ENCODE measurements at places on chromosomes 2 and 18. TPM values are rescaled to one million over a fixed set of nuclear protein-coding genes. Genes with fewer than 3 reads are reported as not detected.

DNA sequence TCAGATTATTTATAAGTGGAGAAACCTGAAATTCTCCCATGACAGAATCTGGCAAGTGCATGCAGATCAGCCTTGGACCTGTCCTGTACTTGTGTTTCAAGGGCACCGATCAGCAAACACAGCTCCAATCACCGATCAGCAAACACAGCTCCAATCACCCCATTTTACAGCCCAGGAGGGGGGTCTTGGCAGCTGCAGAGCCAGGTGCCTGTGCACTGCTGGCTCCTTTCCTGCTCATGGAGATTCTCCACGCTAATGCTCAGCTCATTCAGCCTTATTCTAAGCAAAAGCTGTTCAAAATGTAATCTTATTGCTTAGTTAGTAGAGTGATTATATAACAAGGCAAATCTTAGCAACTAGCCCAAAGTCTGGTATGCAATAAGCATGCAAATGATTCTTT lies 623.1 kb upstream of the HS6ST1 start:
- H3K27ac ChIP-seq: no peak overlapping the region
- no peaks in the 10 kb centered on the region for H3K27me3 ChIP-seq
- no peak overlapping the region for H3K4me3 ChIP-seq
- DNase-seq: no peak
- H3K36me3 ChIP-seq: no peaks in the 10 kb centered on the region

Gene BOK
- total RNA-seq: 41.5 TPM

DNA sequence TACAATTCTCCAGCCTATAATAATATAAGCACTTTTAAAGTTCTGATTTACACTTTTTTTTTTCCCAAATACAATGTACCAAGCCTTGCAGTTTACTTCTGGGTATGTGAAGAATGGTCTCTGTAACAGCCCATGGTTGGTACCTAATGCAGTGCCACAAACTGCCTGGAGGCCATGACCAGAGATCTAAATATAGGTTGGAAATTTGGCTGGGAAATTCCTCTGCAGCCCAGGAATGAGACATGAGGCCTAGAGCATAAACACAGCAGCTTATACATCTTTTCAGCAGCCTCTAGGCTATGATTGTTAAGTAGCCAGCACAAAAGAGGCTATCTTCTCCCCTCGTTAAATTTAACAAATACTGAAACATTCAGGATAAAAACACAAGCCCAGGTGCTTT lies 432.0 kb upstream of the FAM98A start:
- no peak for DNase-seq
- H3K4me1 ChIP-seq: no peaks in the 10 kb centered on the region
- no peak overlapping the region for H3K27ac ChIP-seq
- H3K4me3 ChIP-seq: no peak overlapping the region

Gene GULP1
- 76.0 TPM for total RNA-seq

DNA sequence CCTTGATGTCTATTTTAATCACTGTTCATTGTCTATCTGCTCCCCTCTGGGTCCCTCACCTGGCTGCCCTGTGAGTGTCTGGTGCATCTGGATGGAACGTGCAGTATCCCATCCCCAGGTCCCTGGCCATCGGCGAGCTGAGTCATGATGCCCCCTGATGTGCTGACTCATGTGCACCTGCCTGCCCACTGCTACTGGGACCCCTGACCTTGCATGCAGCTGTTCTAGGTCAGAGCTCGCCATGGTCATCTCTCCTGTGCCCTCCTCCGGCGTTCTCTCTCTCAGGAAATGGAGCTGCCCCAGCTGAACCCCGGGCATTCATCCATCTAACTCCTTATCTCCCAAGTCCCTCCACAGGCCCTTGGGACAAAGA lies 516.2 kb upstream of the HS6ST1 start:
- no peak overlapping the region for H3K4me3 ChIP-seq
- H3K27me3 ChIP-seq: peaks cover 17% of the 10 kb centered on the region
- H3K27ac ChIP-seq: no peak overlapping the region
- H3K4me1 ChIP-seq: no peaks in the 10 kb centered on the region

- H3K4me1 ChIP-seq: no peaks in the 10 kb centered on the region
- no peak for DNase-seq
- no peak overlapping the region for H3K27ac ChIP-seq
- no peaks in the 10 kb centered on the region for H3K36me3 ChIP-seq
- H3K4me3 ChIP-seq: no peak overlapping the region
Observed at GRCh38 chr2:71538241-71538640, 84.9 kb downstream of the DYSF start.

Gene DDX1
- 117 TPM for total RNA-seq

Gene LYPD1
- total RNA-seq: not detected

- no peak overlapping the region for H3K4me3 ChIP-seq
- H3K4me1 ChIP-seq: peaks cover 22% of the 10 kb centered on the region
- no peak overlapping the region for H3K27ac ChIP-seq
Observed at GRCh38 chr2:42192652-42193566, 23.8 kb downstream of the EML4 start.

- no peaks in the 10 kb centered on the region for H3K27me3 ChIP-seq
- no peaks in the 10 kb centered on the region for H3K4me1 ChIP-seq
- H3K36me3 ChIP-seq: no peaks in the 10 kb centered on the region
- H3K27ac ChIP-seq: no peak overlapping the region
Observed at GRCh38 chr2:154934213-154934612, 235.7 kb downstream of the KCNJ3 start.

DNA sequence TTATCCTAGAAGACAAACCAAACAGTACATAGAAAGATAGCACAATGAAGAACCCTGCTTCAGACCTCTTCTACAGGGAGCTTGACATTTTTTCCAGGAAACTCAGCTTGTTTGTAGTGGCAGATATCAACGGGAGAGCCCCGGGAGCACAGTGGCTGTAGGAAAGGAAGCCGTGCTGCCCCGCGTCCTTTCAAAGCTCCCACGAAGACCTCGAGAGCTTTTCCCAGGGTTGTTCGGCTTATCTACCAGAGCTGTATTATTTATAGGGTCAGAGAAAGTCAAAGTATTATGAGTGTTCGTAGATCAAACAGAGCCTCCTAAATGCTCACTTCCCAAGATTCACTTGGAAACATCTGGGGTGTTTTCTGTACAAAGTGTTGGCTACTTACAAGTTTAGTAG lies 167.1 kb upstream of the COPS8 start:
- no peak overlapping the region for H3K4me3 ChIP-seq
- no peaks in the 10 kb centered on the region for H3K4me1 ChIP-seq
- no peak overlapping the region for H3K27ac ChIP-seq
- no peak for DNase-seq
- H3K27me3 ChIP-seq: peaks cover 60% of the 10 kb centered on the region

DNA sequence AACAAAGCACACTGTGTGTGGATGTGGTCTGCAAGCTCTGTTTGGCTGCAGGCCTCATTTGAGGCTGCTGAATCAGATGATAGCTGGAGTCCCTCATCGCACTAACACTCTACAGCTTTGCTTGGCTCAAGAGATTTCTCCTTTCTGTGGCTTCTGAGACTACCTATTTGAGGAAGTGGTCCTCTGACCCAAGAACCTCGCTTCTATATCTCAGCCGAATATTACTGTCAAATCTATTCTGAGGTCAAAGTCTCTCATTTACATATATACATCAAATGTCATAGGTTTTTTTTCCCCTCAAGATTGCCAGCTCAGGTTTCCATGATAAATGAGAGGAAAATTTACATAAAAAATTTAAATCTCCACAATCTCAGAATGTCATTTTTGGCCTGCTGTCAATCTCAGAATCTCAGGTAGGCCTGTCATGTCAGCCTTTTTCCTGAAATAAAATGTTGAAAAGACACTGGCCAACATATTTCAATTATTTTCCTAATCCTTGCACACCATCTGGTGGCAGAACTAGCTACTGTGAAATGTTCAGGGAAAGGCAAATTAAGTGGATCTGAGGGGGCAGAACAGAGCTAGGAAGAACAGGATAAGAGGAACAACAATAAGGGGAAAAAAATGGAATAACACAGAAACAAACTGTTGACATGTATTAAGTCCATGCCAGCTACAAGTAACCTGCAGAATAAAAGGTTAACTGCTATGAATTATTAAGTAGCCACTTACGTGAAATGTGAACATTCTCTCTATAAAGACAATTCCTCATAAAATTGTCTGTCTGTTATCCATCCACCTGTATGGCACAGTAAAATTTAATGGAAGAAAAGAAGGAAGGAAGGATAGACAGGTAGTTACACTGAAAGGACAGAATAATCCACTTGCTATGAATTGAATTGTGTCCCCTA lies 39.3 kb downstream of the AP1S3 start:
- no peaks in the 10 kb centered on the region for H3K27me3 ChIP-seq
- no peak for DNase-seq
- peaks cover 87% of the 10 kb centered on the region for H3K4me1 ChIP-seq
- H3K36me3 ChIP-seq: no peaks in the 10 kb centered on the region
- peak overlapping the region; percentile 79 for H3K27ac ChIP-seq
- H3K4me3 ChIP-seq: no peak overlapping the region

DNA sequence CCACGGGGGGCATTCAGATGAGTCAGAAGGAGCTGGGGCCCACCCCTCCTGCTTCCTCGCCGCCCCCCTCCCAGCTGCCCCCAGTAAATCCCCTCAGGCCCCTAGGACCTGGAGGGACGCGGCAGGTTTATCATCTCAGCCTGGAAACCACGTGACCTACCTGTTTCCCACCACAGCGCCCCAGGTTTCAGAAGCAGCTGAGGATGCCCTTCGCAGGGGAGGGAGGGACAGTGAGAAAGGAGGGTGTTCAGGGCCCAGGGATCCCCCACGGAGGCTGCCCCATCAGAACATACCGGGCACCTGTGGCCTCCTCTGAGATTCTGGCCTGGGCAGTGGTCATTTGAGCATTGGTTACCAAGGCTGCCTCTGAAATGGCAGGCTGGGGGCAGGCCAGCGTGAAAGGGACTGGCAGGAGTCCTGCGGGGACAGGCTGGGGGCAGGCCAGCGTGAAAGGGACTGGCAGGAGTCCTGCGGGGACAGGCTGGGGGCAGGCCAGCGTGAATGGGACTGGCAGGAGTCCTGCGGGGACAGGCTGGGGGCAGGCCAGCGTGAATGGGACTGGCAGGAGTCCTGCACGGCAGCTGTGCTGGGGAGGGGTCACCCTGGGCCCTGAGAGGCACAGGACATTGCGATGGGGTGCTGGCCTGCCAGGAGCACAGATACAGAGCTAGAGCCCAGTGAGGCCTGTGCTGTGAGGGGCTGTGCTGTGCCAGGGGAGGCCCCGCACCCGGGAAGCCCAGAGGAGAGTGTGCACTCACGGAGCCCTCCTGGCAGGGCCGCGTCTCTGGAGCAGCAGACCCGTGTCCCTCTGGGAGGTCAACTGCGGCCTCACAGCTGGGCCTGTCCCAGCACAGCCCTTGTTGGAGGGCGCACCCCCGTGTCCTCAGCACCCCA lies 1.6 kb downstream of the NEU4 start:
- DNase-seq: no peak
- no peak overlapping the region for H3K4me3 ChIP-seq
- no peak overlapping the region for H3K27ac ChIP-seq
- H3K27me3 ChIP-seq: no peaks in the 10 kb centered on the region
- no peaks in the 10 kb centered on the region for H3K4me1 ChIP-seq
- no peaks in the 10 kb centered on the region for H3K36me3 ChIP-seq

- H3K27me3 ChIP-seq: peaks cover 11% of the 10 kb centered on the region
- H3K27ac ChIP-seq: no peak overlapping the region
- no peak for DNase-seq
Observed at GRCh38 chr2:164145093-164145987, 409.5 kb upstream of the FIGN start.

Gene REG1A
- 5.2 TPM for total RNA-seq

Gene XIRP2
- total RNA-seq: not detected

Gene GREB1
- total RNA-seq: 6.2 TPM

Gene DPP10
- total RNA-seq: not detected

Gene MDH1B
- total RNA-seq: 3.7 TPM

DNA sequence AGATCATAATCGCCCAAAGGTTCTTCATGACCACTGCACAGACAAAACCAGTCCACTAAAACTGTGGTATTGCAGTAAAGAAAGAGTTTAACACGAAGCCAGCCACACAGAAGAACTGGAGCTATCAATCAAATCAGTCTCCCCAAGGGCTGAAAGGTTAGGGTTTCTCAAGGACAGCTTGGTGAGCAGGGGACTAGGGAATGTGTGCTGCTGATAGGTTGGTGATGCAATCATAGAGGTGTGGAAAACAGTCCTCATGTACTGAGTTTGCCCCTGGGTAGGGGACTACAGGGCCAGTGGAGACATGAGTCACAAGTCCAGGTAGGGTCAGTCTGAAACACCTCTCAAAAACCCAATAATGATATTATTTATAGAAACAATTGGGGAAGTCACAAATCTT lies 27.3 kb upstream of the FEZ2 start:
- H3K27ac ChIP-seq: no peak overlapping the region
- no peak overlapping the region for H3K4me3 ChIP-seq
- H3K36me3 ChIP-seq: no peaks in the 10 kb centered on the region
- DNase-seq: no peak
- no peaks in the 10 kb centered on the region for H3K4me1 ChIP-seq
- H3K27me3 ChIP-seq: no peaks in the 10 kb centered on the region

DNA sequence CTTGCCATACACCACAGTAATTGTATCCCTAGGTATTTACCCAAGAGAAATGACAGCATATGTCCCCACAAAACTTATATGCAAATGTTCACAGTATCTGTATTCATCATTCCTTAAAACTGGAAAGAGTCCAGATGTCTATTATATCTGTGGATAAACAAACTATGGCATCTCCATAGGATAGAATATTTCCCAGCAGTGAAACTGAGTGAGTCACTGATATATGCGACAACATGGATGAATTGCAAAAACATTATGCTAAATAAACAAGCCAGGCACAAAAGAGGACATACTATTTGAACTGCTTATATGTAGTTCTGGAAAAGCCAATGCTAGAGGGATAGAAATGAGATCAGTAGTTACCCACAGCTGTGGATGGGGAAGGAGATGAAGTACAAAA lies 359.4 kb upstream of the DSEL start:
- DNase-seq: no peak
- H3K27ac ChIP-seq: no peak overlapping the region
- H3K36me3 ChIP-seq: no peaks in the 10 kb centered on the region

DNA sequence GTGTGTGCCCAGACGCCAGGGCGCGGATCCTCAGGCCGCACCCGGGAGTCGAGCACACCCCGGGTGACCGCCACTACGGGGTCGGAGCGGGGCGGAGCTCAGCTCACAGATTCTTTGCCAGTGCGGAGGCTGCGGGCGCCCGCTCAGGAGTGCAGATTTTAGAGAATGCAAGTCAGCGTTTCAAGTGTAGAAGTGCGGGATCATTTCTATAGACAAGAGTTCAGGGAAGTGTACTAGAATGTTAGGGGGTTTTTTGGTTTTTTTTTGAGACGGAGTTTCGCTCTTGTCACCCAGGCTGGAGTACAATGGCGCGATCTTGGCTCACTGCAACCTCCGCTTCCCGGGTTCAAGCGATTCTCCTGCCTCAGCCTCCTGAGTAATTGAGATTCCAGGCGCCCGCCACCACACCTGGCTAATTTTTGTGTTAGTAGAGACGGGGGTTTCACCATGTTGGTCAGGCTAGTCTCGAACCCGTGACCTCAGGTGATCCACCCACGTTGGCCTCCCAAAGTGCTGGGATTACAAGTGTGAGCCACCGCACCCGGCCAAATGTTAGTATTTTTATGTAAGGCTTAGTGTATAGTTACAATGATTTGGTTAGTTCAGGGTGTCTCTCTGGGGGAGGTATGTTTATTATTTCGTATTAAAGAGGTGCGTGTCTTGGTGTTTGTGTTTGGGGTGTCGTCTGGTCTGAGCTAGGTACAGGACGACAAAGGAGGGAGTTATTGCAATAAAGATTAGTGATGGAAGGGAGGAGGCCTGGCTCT lies 619 bp upstream of the FAM168B start:
- peak overlapping the region; percentile 84 for H3K4me3 ChIP-seq
- no peak for DNase-seq
- H3K27me3 ChIP-seq: no peaks in the 10 kb centered on the region
- peak overlapping the region; percentile 98 for H3K27ac ChIP-seq
- H3K36me3 ChIP-seq: no peaks in the 10 kb centered on the region
- peaks cover 16% of the 10 kb centered on the region for H3K4me1 ChIP-seq

Gene DNAJC5G
- total RNA-seq: 2.5 TPM

All from HCT116 (cell line).